ENCODE measurements at places on chromosomes 5 and 9.

- no peak for DNase-seq
These were observed 31.7 kb downstream of the GSN start for GRCh38 chr9:121299467-121300282.

- no peak for DNase-seq
These were observed 195.4 kb downstream of the NR2F1-AS1 start for GRCh38 chr5:93385655-93386054.

DNA sequence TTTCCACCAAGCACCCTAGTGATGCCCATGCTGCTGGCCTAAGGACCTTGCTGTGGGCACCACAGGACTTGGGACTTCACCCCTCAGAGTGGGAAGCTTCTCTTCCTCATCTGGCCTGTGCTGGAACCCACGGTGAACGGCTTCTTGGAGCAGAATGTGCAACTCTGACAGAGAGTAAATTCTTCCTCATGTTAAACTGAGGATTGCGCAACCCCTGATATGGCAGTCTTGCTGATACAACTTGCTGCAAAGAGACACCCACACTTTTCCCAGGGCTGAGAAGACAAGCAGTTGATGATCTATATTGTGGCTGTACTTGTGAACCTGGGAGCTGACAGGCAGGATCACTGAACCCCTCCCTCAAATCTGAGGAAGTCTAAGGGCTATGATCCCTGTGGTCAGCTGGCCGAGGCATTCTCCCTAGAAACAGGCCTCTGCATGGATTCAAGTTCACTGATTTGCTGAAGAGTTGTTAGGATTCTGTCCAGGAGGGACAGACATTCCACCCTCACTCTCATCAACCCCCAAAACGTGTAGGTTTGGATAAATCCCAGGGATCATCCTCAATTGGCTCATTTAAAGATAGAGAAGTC lies 307.2 kb downstream of the MTRR start:
- no peak for DNase-seq

- DNase-seq: no peak
These were observed 142.9 kb downstream of the DMAC1 start for GRCh38 chr9:7656636-7657035.

GRCh38 chr9:21668516-21668915 lies 133.9 kb upstream of the MTAP start:
- DNase-seq: no peak

Data from stimulated activated CD8-positive, alpha-beta memory T cell treated with anti-CD3 and anti-CD28 coated beads, Interleukin-4, amount 100 ng/mL, for 1 hour (primary cell).